ENCODE measurements at places on chromosomes 13 and 19.

DNA sequence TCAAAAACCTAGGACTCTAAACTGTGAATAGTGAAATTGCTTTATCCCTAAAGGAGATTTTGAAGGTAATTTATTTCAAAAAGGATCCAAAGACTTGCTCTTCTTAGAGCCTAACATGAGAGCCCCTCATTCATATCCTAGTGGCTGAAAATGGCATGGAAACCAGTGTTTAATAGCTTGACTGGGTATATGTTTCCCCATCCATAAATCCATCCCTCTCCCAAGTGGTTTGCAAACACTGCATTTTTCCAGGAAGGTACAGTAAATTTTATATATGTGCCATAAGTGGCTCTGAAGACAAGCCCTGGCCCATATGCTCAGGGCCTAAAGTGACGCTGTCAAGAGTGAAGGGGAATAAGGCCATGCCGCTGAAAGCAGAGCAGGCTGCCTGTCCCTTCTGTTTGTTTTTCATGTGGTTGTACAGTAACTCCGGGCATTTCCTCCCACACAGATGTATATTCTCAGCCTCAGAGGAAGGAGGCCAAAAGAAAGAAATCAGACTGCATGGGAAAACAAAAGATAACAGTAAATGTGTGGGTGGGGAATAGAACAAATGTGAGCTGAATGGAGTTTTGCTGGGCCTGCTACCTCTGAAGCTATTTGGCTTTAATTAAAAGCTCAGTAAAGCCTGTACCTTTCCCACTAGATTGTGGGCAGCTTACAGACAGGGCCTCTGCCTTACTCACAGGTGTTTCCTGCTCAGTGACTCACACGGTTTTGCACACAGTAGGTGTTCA is 181.9 kb downstream of the PCDH9 start:
- no peak for DNase-seq

DNA sequence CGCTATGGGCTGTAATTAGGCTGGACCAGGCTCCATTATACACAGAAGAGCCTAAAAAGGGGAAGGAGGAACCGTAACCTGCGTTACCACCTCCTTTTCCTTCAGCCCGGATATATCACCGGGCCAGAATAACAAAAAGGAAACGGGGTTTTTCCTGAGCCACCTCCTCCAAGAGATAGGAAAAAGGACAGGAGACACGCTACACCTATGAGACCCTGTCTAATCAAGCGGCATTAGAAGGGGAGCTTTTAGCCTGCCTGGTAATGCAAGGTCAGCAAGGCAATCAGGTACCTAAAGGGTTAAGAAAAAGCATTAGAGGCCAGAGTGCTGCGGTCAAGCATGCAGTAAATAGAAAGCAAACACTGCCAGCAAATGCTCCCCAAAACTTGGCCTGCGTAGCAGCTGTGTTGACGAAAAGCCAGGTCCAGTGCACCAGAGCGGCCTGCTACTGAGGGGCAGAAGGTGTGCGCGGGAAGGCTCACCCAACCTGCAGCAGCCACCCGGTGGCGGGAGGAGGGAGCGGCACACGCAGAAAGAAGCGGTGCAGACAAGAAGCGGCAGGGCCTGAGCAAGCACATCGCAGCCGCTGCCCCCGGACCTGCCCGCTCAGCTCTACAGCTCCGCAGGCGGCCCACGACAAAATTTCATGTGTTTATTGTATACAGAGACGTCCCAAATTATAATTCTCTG is 1466.1 kb downstream of the UQCRFS1 start:
- no peak for DNase-seq

DNA sequence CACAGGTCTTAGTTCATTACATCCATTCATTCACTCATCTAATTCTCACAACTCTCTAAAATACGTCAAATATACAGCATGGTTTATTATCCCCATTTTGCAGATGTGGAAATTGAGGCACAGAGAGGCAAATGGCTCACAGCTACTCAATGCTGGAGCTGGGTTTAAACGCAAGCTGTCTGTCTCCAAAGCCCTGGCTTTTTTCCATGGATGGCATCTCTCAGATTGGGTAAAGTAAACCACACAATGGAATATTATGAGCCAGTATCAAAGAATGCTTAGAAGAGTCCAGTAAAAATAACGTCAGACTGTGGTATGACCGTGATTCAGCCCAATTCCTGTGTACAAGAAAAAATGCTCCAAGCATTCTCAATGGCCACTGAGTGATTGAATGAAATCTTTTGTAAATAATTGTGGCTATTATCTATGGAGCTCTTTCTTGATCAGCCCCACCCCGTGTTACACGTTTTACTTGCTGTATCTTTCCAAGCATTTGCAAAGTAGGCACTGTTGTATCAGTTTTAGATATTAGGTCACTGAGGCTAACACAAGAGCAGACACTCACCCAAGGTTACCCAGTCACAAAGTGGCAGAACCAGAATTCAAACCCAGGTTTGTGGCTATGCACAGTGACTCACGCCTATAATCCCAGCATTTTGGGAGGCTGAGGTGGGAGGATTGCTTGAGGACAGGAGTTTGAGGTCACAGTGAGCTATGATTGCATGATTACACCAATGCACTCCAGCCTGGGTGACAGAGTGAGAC is 5.5 kb upstream of the ACP7 start:
- DNase-seq: no peak

DNA sequence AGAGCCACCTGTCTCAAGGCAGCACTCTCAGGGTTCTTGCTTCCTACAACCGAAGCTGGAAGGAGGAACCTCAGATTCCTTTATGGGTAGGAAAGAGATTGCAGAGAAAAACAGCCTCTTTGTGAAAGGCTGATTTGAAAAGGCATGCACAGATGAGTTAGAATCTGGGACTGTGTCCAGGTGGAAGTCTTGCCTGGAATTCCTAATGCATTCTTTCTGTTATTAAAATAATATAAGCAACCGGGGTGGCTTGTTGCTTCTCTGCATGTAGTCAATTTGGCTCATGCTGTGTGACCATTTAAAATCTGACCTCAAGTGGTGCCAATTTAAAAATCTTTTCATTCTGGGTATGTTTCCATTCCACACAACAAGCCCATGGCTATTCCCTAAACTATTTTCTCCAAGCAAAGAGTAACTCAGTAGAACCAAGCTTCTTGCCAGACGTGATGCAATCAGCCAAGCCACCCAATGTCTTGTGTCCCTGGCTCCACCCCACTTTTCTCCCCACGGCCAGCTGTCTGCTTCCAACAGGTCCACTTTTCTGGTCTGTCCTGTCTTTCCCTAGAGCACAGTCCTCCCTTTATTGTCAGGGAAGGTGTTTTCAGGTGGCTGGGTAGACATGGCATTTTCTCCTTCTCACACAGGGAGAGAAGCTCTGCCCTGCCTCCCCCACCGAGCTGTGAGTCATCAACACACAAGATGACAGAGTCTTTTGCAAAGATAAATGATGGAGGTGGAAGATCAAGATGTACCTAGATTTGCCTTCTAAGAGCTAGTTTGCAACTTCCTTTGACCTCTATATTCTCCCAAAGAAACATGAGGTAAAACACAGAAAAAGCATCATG is 394.3 kb downstream of the FOXO1 start:
- no peak for DNase-seq

- no peak for DNase-seq
Observed at GRCh38 chr13:36674337-36675212, 755 bp downstream of the SERTM1 start.

- no peak for DNase-seq
Observed at GRCh38 chr19:53388168-53388567, 6.8 kb upstream of the ZNF765 start.

- no peak for DNase-seq
Observed at GRCh38 chr13:48818495-48819356, 157.0 kb upstream of the FNDC3A start.

- no peak for DNase-seq
Observed at GRCh38 chr13:27955014-27955591, 14.0 kb downstream of the CDX2 start.

- DNase-seq: no peak
Observed at GRCh38 chr19:3645726-3646125, 19.1 kb upstream of the CACTIN start.

- no peak for DNase-seq
Observed at GRCh38 chr13:75139291-75139690, 342.7 kb downstream of the TBC1D4 start.

GRCh38 chr19:38409631-38410133 is 6.8 kb downstream of the FAM98C start:
- DNase-seq: no peak

DNA sequence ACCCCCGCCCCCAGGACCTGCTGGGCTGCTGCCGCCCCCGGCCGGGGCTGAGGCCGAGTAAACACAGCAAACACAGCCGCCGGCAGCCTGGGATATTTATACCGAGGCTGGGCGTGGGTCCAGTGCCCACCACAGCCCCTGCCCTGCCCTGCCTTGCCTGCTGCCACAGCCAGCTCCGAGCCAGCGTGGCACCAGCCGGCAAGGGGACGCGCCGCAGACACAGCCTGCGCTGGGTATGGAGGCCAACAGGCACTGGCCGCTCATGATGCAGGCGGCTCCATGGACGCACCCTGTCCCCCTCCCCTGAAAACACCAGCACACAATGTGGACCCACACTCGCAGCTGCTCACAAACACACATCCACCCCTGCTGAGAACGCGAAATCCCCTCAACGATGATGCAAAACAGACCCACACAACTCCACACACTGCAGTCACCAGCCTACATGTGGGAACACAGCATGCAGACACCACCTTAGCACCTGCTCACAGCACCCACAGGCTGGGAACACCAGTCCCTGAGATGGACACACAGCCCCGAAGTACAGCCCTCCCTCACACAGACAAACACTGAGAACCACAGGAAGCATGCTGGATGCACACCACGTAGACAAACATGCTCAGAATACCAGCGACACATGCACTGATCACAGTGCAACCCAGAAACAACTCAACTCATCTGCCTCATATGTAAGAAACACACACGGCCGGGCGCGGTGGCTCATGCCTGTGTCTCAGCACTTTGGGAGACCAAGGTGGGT is 16.2 kb downstream of the CCDC97 start:
- DNase-seq: no peak

- peak; percentile 92 for DNase-seq
Observed at GRCh38 chr19:2235381-2236063, 607 bp downstream of the PLEKHJ1 start.

DNA sequence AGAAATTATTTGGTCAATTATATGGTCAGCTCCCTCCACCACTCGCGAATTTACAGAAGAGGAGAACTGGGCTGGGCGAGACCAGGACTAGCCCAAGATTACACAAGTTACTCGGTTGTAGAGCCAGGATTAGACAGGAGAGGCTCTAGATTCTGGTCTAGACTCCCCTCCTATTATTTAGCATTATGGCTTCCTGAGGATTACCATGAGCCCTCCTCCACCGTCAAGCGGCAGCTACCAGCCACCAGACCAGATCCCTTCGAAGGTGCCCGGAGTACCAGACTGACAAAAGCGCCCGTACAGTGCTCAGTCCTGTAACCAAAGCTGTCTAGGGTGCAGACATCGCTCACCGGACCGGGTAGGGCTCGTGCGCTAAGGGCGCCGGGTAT is 497 bp upstream of the MLNR start:
- DNase-seq: no peak

GRCh38 chr13:44498502-44498901 is 77.6 kb downstream of the TSC22D1 start:
- DNase-seq: no peak

DNA sequence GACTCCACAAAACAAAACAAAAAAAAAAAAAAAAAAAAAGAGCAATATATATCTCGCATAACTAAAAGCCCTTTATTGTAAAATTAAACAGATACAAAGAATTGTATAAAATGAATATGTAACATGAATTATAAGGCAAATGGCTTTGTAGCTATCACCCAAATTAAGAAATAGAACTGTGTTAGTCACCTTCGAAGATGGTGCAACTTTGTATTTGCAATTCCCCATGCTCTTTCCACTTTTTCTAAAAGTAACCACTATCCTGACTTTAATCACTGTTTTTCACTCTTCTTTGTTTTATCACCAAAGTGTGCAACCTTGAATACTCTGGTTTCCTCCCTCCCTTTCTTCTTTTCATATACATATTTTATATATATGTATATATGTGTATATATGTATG is 57.1 kb upstream of the HTR2A start:
- DNase-seq: no peak

GRCh38 chr19:46828484-46828883 is 22.2 kb downstream of the AP2S1 start:
- no peak for DNase-seq

DNA sequence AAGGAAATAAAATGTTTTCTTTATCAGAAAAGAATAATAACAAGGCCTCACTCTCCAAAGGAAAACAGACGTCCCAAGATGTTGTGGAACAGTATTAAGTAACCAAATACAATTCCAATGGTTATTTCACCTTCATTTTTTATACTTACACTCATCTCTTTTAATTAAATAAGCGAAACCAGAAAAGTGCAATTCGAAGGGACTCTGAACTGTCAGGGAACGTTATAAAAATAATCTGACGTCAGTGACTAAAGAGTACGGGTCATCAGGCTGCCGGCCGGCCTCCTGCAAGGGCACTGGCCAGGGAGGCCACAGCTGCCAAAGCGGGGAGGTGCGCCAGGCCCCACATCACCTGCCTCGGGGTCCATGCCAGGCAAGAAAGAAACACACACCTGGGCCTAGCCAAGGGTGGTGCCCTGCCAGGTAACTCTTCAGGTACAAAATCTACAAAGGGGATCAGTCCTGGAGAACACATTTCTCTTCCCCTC is 61.2 kb downstream of the CDADC1 start:
- no peak for DNase-seq

- DNase-seq: no peak
Observed at GRCh38 chr13:95121516-95121915, 179.7 kb downstream of the ABCC4 start.

- DNase-seq: no peak
Observed at GRCh38 chr13:43686557-43686956, 100.2 kb downstream of the ENOX1 start.

DNA sequence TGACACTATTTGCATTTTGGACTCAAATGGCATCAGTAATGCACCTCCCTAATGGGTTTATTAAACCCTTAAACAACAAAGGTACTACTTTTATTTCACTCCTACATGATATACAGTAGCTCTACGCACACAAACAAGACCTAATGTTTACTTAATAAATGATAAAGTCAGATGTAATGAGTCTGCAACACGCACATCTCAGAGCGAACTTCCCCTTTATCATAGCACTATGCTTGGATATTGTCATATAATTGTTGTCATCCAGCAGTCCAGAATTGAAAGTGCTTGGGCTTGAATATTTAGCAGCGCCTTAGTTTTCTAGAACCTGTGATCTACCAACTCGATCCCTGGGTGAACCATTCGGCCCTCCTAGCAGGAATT is 772 bp downstream of the PARP4 start:
- DNase-seq: no peak

GRCh38 chr13:70755456-70755855 is 647.2 kb upstream of the KLHL1 start:
- no peak for DNase-seq

- DNase-seq: no peak
Observed at GRCh38 chr19:49103331-49104085, 10.7 kb upstream of the LIN7B start.

DNA sequence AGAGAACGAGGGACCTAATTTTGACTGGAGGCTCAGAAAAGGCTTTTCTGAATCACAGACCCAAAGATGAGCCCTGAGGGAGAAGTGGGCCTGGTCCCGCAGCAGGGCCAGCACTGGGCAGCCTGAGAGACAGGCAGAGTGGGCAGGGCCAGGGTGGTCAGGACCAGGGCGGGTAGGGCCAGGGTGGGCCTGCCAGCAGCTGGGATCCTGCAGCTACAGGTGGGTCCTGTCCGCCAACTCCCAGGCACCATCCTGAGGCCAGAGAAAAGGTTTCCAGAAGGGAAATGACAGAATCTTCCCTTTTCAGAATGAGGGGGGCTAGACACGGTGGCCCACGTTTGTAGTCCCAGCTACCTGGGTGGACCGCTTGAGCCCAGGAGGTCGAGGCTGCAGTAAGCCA is 23.7 kb downstream of the LATS2 start:
- no peak for DNase-seq

GRCh38 chr13:88919970-88920628 is 1248.9 kb downstream of the SLITRK5 start:
- no peak for DNase-seq

All from NCI-H345 (cell line).